ENCODE measurements at places on chromosomes 1 and 21. TPM values are rescaled to one million over a fixed set of nuclear protein-coding genes. Genes with fewer than 3 reads are reported as not detected.

Gene PGLYRP3
- total RNA-seq = not detected

Gene MPZ
- 10.7 TPM for total RNA-seq

Gene FAAH
- not detected for total RNA-seq

Gene ZFYVE9
- 22.5 TPM for total RNA-seq

Gene AMY2A
- total RNA-seq = not detected

Gene CFAP141
- total RNA-seq = not detected

Gene MFAP2
- 5.8 TPM for total RNA-seq

Gene COL8A2
- total RNA-seq = 0.26 TPM

Gene GJB4
- not detected for total RNA-seq

Gene TINAGL1
- not detected for total RNA-seq

Gene ABCG1
- total RNA-seq = not detected

Gene COL9A2
- total RNA-seq = not detected

- DNase-seq = no peak
These were observed 29.0 kb downstream of the TRIM11 start for GRCh38 chr1:228377664-228378089.

- peak; percentile 61 for DNase-seq
These were observed 105.1 kb downstream of the COLGALT2 start for GRCh38 chr1:183932412-183932811.

- no peak for DNase-seq
These were observed 48.9 kb downstream of the CHML start for GRCh38 chr1:241591317-241591716.

DNA sequence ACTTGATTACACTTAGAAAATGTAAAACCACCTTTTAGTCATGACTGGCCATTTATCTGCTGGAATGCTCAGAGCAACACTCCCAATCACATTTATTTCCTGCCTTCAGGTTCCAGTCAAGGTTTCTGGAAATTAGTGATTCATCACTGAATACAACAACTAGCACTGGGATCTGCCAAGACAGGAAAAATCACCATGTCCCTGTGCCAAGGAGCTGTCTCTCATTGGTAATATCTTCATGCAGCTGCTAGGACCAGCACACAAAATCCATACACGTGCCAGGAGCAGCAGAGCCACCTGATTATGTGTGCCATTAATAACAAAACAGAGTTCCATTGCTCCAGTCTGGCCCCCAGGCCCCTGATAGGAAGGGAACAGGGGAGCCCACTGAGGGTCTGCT is 194.6 kb downstream of the TNR start:
- no peak for DNase-seq

GRCh38 chr1:183472488-183473216 is at the start of gene SMG7:
TSS of gene SMG7 (plus strand) at chr1:183472499. CDS start at chr1:183472621, 122 bp downstream.
- DNase-seq = peak; percentile 11

DNA sequence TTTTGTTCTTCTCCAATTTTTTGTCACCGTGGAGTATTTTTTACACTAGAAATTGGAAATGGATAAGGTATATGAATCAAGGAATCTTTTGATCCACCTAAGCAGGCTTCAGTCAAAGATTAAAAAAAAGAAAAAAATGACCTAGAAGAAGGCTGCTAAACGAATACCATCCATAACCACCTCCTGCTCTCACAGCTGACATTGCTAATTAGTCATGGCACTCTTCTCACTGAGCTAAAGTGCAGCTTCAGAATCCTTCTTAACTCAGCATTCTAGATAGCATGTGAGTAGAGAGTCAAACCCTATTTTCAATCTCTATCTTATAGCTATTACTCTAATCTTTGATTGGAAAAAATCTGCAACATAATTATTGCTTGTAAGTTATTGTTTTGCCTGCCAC is 40.2 kb upstream of the ST6GALNAC5 start:
- peak; percentile 53 for DNase-seq

GRCh38 chr1:91731815-91732214 is 154.1 kb downstream of the TGFBR3 start:
- DNase-seq = peak; percentile 45

DNA sequence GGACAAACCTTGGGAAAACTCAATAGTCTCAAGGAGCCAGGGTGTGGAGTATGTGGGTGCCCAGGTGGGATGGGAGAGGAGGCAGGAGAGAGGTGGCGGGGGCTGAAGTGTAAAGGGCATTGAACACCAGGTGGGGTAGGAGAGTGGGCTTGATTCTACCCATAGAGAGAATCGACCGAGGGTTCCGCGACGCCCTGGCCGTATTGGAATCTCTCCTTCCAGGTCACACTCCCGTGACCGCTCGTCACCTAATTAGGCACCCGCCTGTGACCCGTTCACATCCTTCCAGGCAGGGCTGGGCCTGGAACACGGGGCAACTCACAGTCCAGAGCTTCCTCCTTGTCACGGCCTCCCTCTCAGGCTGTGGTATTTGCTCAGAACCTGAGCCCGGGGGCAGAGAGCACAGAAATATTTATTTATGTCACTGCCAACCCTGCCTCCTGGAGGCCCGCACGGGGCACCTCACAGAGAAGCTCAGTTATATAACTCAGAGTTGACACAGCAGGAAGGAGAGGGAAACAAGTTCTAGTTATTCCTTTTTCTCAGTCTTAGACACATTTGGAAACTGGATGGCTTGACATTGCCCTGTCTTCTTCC is 12.0 kb downstream of the NCMAP start:
- DNase-seq = no peak

GRCh38 chr21:35585155-35585554 is 475.2 kb downstream of the SETD4 start:
- no peak for DNase-seq

GRCh38 chr1:30700528-30701257 is 22.7 kb downstream of the MATN1 start:
- peak; percentile 80 for DNase-seq

DNA sequence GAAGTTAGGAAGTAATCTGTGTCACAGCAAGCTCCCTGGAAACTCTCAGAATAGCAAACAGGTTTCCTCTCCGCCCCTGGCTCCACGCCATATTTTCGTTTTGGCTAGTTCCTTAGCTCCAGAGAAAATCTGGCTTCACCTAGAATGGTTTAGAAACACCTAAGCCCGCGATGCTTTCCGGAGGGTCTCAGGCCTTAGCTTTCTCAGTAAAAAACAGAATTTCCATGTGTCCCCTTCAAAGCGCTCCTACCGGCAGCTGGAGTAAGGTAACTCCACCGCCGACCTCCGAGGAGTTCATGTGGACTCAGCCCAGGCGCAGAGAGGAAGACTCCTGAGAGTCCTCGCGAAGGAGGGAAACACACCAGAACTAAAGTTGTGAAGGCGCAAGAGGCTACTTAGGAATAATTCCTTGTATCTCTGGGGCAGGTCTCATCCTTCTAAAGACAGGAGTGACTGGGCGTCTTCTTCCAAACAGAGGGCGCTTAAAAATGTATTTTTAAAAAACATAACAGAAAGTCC is 406 bp downstream of the KIAA0040 start:
- no peak for DNase-seq

DNA sequence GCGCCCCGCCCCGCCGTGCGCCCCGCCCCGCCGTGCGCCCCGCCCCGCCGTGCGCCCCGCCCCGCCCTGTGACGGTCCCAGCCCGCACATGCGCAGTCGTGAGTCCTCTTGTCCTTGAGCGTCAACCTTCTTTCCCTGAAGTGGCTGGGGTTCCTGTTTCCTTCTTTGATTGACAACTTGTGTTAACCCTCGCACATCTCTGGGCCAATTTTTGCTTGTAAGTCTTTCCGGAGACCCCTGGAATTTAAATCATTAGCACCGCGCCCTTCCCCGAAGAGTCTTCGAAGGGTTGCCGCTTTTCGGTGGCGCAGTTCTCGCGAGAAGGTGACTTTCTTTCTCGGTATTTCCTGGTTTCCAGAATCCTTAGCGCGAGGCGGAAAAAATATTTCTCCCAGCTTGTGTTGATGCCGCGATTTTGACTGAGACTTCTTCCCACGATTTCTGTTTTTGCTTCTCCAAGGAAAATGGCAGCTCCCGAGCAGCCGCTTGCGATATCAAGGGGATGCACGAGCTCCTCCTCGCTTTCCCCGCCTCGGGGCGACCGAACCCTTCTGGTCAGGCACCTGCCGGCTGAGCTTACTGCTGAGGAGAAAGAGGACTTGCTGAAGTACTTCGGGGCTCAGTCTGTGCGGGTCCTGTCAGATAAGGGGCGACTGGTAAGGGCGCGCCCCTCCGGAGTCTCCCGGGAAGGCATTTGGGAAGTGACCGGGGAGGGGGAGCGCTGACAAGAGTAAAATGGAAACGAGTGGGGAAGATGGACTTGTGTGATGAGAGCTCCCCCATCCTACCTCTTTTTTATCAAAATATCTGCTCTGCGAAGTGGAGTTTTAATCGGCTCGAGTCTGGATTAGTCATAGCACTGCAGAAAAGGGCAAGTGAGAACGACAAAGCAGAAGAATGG is at the start of gene RNPC3:
TSS of gene RNPC3 (plus strand) at position 93 of the 901 bp plus-strand sequence. CDS start at position 465, 372 bp downstream.
- DNase-seq = peak; percentile 89

DNA sequence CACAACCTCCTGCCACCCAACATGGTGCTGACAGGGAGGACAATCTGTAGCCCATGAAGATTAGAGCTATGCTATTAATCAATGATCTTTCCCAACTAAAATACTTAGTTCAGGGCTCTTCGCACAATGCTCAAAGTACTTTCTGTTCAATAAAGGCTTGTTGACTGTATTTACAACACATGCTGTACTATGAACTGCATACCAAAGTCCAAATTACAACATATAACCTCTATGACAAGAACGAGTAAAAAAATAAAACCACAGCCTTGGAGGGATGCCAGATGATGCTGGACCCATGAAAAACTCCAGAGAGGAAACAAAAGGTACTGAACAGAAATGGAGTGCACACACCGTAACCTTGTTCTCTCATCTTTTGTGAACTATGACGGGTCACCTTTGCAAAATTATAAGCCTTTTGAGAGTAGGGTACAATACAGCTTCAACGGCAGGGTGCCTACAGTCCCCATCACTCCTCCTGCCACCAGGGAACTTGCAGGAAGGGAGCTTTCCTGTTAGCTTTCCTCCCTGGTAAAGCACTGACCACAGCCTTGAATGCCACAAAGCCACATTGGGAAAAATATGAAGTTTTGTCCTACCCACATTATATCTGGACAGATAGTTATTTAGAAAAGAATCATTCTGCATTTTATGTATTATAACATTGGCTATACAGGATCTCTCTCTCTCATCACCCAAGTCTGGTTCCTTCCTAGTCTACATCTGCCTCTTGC is 175.6 kb downstream of the NRIP1 start:
- peak; percentile 84 for DNase-seq
